ENCODE measurements at places on chromosomes 7 and 10.

DNA sequence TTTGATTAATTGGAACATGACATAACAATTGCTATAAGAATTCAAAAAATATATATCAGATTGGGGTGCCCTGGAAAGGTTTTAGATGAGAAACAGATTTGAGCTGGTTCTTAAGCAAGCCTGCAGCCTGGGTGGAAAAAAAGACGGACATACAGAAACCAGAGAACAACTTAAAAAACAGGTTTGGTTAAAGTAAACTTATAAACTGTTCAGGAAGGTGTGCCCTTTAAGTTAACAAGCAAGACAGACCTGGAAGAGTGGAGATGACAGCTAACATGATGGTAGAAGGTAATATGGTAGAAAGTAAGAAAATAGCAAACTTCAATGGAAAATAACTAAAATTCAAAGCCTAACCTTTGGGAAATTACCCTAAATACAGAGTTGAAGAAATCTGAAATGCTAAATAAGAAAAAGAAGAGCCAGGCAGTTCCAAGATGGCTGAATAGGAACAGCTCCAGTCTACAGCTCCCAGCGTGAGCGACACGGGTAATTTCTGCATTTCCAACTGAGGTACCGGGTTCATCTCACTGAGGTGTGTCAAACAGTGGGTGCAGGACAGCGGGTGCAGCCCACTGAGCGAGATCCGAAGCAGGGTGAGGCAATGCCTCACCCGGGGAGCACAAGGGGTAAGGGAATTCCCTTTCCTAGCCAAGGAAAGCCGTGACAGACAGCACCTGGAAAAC lies 52.2 kb downstream of the CADPS2 start:
- H3K4me3 ChIP-seq, result no peak overlapping the region
- no peaks in the 10 kb centered on the region for H3K4me1 ChIP-seq
- peaks cover 3% of the 10 kb centered on the region for H3K36me3 ChIP-seq
- no peak for DNase-seq
- H3K27ac ChIP-seq, result no peak overlapping the region

DNA sequence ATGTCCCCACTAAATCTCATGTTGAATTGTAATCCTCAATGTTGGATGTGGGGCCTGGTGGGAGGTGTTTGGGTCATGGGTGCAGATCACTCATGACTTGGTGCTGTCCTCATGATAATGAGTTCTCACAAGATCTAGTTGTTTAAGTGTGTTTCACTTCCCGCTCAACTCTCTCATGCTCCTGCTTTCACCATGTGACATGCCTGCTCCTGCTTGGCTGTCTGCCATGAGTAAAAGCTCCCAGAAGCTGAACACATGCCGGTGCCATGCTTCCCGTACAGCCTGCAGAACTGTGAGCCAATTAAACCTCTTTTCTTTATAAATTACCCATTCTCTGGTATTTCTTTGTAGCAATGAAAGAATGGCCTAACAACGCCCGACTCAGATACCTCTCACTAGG lies 6.2 kb upstream of the PSTK start:
- peaks cover 3% of the 10 kb centered on the region for H3K36me3 ChIP-seq
- H3K4me3 ChIP-seq, result no peak overlapping the region
- no peak for DNase-seq
- H3K4me1 ChIP-seq, result no peaks in the 10 kb centered on the region

- peaks cover 15% of the 10 kb centered on the region for H3K4me1 ChIP-seq
- H3K36me3 ChIP-seq, result no peaks in the 10 kb centered on the region
- H3K27me3 ChIP-seq, result peaks cover 33% of the 10 kb centered on the region
- H3K27ac ChIP-seq, result no peak overlapping the region
- no peak for DNase-seq
- H3K4me3 ChIP-seq, result no peak overlapping the region
Measured at GRCh38 chr7:134632937-134633540, 13.6 kb upstream of the BPGM start.

DNA sequence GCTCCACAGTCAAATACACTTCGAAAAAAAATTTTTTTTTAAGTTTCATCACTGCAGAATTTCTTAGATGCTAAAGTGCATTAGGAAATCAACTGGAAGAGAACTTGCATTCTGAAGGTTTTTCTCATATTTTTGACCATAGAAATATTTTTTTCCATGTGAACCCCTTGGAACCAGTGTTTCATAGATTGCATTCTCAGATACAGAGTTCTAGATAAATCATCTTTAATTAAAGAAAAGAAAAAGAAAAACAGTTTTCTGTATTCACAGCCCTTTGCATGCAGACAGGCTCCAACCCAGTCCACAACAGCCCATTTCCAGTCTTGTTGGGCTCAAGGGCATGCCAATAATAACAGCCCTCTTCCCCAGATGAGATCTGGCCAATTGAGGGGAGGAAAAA lies 75.5 kb upstream of the RPA3 start:
- no peak overlapping the region for H3K4me3 ChIP-seq
- no peak for DNase-seq
- H3K4me1 ChIP-seq, result peaks cover 13% of the 10 kb centered on the region
- H3K36me3 ChIP-seq, result peaks cover 2% of the 10 kb centered on the region

DNA sequence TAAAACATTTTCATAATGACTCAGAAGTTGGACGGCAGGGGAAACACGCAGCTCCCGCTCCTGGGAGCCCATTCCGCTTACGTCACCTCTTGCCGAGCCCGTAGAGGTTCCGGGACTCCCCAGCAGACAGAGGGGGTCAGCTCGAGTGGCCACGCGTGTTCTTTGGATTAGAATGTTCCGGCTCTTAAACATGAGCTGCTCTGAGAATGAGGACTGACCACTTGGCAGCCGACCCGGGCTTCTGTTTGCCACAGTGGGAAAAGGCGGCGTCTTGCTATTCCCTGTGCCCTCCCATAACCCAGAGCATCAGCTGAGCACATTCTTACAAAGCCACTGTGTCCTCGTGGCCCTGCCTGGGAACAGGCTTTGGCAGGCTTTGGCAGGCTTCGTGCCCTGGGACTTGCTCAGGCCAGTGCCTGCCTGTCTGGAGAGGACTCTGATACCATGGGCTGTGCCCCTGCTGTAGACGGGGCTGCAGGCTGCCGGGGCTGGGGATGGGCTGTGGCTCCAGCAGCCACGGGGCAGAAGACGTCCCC lies 40.1 kb downstream of the PFKP start:
- no peaks in the 10 kb centered on the region for H3K4me1 ChIP-seq
- H3K4me3 ChIP-seq, result no peak overlapping the region

DNA sequence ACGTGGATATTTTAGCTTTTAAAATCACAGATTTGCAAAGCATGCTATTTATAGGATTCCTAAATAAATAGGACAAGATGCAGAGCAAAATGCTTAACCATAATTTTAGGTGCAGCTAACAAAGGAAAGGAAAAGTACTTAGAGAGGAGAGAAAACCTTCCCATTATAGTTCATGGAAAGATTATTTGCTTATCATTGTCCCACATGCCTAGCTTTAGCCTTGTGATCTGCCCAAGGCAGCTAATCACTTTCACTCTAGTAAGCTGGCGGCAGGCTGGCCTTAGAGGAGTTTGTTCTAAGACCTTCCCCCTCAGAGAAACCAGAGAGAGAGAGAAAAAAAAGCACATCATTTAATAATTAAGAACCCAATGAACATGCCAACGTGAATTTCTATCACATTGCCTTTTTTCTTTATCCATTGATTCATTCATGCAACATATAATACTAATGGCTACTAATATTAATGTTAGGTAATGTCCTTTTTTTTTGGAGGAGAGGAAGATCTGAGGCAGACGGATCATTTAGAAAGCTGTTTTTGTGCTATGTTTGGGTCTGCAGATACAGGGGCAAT lies 274.6 kb downstream of the ARL4A start:
- peaks cover 15% of the 10 kb centered on the region for H3K27me3 ChIP-seq
- no peak overlapping the region for H3K4me3 ChIP-seq
- H3K4me1 ChIP-seq, result no peaks in the 10 kb centered on the region
- no peak overlapping the region for H3K27ac ChIP-seq
- no peak for DNase-seq

DNA sequence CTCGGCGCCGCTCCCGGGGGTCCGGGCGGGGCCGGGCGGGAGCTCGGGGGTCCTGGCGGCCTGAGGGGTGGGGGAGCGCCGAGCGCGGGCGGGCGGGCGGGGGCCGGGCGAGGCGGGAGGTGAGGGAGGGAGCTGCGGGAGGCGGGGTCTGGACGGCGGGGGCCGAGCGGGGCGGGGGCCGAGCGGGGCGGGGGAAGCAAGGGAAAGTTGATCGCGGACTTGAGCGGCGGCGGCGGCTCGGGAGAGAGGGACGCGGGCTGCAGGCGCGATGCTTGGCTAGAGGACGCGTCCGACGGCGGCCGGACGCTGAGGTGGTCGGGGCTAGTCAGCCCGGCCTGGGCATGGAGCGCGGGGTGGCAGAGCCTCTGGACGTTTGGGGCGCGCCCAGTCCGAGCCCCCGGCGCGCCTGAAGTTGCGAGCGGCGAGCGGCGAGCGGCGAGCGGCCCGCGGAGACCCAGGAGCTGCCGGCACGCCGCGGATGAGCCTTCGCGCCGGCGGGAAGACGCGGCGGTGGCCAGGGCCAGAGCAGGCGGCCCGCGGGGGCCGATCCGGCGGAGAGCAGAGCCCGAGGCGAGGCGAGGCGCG lies at the start of gene CDH23:
CDH23 (plus strand) TSS at position 210 of the 585 bp plus-strand sequence. CDS start 42,912 bp downstream, outside the sequence.
- no peak within 1 kb of the TSS for H3K27ac ChIP-seq
- H3K4me3 ChIP-seq, result peak within 1 kb of the TSS; percentile 71
- H3K4me1 ChIP-seq, result peaks cover 15% of the 10 kb centered on the region

- no peak overlapping the region for H3K4me3 ChIP-seq
- H3K27ac ChIP-seq, result no peak overlapping the region
- no peaks in the 10 kb centered on the region for H3K36me3 ChIP-seq
- peaks cover 68% of the 10 kb centered on the region for H3K27me3 ChIP-seq
Measured at GRCh38 chr7:29562307-29562706, 1.3 kb upstream of the PRR15 start.

DNA sequence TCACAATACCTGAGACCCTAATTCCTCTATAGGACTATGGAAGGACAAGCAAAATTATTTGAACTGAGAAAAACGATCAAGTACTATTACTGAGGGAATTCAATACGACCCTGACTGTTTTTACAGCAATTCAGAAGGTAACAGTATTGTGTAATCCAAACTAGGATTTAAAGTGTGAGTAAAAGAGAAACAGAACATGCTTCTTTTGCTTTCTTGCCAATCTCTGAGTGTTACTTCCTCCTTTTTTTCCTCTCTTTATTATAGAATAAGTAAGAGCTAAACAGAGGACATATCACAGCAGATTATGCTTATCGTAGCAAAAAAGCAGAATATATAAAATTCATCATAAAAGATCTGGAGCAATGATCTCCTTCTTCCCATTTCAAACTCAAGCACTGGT lies 292.1 kb downstream of the THSD7A start:
- no peak for DNase-seq
- H3K36me3 ChIP-seq, result no peaks in the 10 kb centered on the region
- H3K27ac ChIP-seq, result no peak overlapping the region
- H3K4me3 ChIP-seq, result no peak overlapping the region

DNA sequence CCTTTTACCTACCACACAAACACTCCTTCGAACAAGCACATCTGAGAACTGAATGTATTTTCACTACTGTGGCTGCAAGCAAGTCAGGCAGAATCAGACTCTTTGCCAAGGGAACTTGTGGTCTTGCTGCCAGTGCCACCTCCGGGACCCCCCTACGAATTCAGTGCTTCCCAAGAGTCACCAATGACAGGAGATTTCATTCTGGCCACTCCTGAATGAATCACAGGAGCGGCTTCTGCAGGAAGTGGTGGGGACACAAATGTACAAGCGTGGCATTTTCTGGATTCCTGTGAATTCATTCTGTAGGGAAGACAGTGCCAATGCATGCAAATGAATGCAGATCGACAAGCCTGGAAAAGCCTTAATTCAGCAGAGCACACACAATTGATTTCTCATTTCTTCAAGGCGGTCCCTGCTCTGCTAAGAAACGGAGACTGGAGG lies 161.2 kb downstream of the CAMK1D start:
- H3K27me3 ChIP-seq, result no peaks in the 10 kb centered on the region
- H3K4me1 ChIP-seq, result peaks cover 39% of the 10 kb centered on the region
- peaks cover 3% of the 10 kb centered on the region for H3K36me3 ChIP-seq
- H3K4me3 ChIP-seq, result no peak overlapping the region
- no peak overlapping the region for H3K27ac ChIP-seq

GRCh38 chr7:101164071-101164840 lies 1.1 kb downstream of the VGF start:
- H3K4me1 ChIP-seq, result peaks cover 21% of the 10 kb centered on the region
- no peak for DNase-seq
- no peak overlapping the region for H3K27ac ChIP-seq
- H3K27me3 ChIP-seq, result peaks cover 65% of the 10 kb centered on the region

GRCh38 chr7:106600569-106601373 lies 60.2 kb downstream of the CCDC71L start:
- no peaks in the 10 kb centered on the region for H3K36me3 ChIP-seq
- H3K27me3 ChIP-seq, result peaks cover 6% of the 10 kb centered on the region
- no peak overlapping the region for H3K27ac ChIP-seq
- H3K4me1 ChIP-seq, result no peaks in the 10 kb centered on the region
- H3K4me3 ChIP-seq, result no peak overlapping the region

DNA sequence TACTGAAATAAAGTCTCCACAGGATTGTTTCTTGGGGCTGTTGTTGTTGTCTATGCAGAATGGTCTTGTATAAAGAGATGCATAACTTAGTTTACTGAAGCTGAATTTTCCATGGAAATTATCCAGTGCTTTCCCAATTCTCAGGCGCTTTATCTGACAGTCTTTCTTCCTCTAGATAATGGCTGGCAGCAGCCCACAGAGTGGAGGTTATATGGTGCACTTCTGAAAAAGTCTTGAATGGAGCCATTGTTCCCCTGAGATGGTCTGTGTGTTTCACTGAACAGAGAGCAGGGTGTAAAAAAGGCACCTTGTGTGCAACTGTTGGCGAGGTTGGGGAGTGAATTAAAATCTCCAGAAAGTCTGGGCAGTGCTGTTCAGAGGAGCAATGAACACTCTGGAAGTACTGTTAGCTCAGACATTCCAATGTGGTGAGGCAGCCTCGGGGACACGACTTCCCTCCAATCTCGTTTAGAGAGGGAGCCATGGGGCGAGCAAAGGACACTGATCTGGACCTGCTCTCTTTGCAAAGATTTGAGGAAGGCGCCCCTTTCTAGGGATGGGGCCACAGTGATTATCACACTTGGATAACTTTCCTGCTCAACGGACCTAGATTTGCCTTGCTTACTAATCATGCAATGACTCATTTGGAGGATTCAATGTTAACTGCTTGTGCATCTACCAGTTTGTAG lies 2.0 kb upstream of the PLCE1 start:
- no peak overlapping the region for H3K4me3 ChIP-seq
- DNase-seq, result no peak
- peaks cover 52% of the 10 kb centered on the region for H3K27me3 ChIP-seq
- H3K4me1 ChIP-seq, result no peaks in the 10 kb centered on the region

- peaks cover 16% of the 10 kb centered on the region for H3K4me1 ChIP-seq
- H3K27ac ChIP-seq, result no peak overlapping the region
- peaks cover 15% of the 10 kb centered on the region for H3K36me3 ChIP-seq
- no peak for DNase-seq
Measured at GRCh38 chr7:157579425-157579824, 242.6 kb downstream of the DNAJB6 start.

Data from central memory CD8-positive, alpha-beta T cell (primary cell).